ENCODE measurements at places on chromosomes 13 and 19.
A peak's percentile ranks its signal among the peaks of the same experiment; 100 is the strongest.

DNA sequence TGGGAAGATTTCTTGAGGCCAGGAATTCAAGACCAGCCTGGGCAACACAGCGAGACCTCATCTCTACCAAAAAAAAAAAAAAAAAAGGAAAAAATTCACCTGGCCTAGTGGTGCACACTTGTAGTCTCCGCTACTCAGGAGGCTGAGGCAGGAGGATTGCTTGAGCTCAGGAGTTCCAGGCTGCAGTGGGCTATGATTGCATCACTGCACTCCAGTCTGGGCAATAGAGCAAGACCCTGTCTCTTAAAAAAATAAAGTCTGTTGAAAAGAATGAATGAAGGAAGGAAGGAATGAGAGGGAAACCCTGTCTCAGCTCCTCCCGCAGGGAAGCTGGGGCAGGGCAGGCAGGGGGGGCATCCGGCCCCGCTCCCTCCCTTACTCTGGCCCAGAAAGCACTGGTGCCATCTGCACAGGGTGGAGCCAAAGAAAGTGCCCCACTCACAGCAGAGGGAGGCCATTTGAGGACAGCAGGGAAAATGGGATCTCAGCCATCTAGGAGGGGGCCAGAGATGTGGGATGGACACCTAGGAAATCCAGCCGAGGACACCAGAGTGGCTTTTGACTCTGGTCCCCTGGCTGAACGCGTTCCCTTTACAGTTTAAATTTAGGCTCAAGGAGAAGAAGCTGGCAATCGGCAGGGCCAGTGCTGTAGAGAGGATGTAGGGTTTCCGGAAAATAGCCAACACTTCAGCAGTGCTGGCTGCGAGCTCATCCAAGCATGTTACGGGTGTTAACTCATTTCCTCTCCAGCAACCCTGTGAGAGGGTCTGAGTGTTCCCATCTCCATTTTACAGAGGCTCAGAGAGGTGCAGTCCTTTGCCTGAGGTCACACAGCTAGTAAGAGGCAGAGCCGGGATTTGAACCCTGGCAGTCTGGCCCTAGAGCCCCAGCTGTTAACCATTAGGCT, 3.6 kb upstream of the HPN start:
- DNase-seq = no peak

GRCh38 chr19:17178291-17178690, 36.9 kb upstream of the USE1 start:
- no peak for DNase-seq

GRCh38 chr13:97079726-97080125, 85.5 kb upstream of the OXGR1 start:
- no peak for DNase-seq

DNA sequence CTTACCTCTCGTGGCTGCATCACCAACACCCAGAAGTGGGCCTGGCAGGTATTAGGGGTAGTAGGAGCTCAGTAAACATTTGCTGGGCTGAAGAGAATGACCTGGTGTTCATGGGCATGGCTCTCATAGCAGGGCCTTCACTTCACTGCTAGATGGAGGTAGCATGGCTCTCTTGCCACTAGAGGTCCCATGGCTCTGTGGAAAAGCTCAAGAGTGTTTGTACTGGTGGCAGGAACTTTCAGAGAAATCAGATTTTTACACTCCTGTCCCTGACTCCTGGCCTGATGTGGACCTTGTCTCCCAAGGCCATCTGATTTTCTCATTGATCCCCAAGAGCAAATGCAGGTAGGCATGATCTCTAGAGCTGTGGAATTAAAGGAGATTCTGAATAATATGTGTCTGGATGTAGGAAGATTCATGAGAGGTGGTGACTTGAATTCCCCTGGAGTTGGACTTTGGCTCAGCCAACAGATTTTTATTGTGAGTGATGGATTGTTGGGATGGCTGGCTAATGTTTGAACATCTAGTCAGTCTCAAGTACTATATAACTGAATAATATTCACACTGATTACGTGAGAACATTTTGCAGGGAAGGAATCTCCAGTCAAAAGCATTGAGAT, 5.7 kb downstream of the ZNF574 start:
- DNase-seq = no peak

DNA sequence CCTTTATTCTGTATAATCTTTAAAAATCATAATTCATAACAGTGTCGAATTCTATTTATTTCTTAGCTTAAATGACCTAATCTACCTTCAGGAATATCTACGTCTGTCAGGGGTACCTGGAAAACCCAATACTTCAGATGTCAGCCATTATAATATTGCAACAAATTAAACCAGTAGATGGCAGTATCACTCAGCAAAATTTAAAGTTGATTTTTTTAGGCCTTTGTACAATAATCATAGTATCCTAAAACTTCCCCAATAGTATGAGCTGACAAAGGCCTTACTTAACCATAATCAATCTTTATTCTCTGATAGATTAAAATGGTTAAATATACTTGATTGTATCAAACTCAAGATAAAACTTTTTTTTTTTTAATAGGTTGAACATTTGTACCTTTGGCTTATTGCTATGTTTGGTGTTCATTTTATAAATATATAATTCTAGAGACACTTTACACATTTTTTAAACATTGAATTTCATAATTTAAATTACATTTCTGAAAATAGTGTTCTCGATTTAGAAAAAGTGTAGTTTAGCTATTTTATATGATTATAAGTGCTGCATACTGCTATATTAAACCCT, 830.2 kb upstream of the SPRY2 start:
- peak; percentile 3 for DNase-seq

DNA sequence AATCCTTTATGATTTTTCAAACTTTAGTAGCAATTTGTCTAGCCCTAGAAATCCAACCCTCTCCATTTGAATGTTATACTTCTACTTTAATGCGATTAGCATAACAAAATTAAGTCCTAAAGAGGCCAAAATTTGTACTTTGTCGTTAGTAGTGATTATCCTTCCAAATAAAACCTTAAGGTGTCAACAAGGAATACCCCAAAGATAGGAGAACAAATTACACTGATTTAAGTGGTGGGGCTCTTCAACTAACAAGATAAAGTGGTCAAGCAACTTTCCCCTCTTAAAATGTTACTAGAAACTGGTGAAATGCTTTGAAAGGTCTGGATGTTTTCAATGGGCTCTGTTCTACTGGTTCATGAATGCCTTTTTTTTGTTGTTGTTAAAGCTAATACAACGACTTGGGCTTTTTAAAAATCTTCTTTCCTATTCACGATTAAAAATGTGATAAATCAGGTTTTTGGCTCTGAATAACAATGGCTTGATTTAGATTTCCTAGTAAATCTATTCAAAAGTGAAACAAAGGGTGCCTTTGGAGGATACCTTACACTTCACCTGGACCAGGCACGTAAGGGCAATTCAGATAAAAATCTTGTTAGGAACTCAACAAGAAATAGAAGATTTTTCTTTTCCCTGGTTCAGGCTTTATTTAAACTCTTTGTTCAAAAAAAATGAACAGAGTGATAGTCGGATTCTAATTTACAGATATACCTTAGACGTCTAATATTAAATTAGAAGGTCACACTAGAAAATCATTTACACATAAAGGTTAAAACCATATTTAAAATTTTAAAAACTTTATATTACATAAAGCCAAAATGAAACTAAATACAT, 3.1 kb downstream of the SOX21 start:
- no peak for DNase-seq

DNA sequence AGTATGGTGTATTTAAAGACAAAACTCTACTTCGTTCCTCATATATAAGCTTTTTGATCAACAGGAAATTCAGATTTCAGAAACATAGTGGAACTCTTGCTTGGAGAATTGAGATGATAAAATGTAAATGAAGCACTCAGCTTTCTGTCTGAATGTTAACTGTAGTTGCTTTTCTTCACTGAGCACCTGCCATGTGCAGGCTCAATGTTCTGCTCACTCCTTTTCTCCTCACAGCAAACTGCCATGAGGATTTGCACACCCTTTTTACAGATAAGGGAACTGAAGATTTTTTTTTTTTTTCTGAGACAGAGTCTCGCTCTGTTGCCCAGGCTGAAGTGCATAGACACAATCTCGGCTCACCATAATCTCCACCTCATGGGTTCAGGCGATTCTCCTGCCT, 28.0 kb upstream of the FOXO1 start:
- no peak for DNase-seq

- no peak for DNase-seq
Measured at GRCh38 chr19:34961775-34962686, 2.0 kb downstream of the ZNF792 start.

DNA sequence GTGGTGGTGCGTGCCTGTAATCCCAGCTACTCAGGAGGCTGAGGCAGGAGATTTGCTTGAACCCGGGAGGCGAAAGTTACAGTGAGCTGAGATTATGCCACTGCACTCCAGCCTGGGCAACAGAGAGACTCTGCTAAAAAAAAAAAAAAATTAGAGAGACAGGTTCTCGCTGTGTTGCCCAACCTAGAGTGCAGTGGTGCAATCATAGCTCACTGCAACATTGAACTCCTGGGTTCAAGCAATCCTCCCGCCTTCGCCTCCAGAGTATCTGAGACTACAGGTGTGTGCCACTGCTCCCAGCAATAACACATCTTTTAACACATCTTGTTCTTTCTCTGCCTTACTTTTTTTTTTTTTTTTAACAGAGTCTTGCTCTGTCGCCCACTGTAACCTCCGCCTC, 32.7 kb downstream of the CLEC17A start:
- DNase-seq = no peak

DNA sequence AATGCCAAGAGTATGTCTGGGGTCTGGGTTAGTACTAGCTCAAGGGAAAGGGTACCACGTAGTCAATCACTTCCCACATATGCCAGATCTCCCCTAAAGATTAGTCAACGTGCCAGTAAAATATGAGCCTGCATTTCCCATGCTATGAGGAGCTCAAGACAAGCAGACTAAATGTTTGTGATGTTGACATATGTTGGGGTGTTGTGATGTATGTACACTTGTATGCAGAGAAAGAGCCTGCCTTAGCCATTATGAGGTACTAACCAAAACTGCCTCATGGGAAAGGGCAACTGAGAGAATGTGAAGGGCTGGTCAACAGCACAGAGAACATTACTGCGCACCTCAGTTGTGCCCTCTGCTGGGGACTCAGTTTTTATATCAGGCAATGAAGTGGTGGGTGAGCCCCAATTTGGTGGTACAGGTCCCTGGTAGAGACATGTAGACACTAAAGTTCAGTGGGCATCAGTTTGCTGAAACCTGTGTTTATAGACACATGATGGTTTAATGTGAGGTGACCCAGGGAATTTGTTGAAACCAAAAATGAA, 287.0 kb downstream of the DCT start:
- peak; percentile 12 for DNase-seq

DNA sequence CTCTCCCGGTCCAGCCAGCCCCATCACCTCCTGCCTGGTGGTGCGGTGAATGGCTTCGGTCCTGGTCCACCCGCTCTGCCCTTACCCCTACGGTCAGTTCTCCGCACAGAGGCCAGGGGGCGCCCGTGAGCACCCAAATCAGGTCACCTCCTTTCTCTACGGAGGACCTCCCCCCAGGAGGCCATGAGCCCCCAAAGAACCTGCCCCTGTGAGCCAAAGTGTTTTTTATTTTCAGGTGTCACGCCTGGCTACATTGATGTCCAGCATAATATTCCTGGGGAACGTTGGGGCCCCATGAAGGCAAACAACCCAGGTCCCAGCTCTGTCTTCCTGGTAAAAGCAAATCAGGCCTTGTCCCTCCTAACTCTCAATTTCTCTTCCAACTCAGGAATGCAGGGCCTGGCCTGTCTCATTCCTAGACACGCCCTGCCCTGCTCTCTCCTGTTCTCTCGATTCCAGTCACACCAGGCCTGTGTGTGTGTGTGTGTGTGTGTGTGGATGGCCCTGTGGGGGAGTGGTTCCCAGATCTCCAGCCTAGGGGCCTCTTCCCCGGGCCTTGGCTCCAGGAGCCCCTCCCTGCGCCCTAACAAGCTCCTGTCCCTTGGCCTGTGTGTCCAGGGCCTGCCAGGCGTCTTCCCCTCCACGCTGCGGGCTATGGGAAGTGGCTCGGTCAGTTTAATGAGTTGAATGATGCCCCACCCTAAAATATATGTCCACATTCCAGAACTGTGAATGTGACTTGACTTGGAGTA, 9.7 kb upstream of the GIPC1 start:
- DNase-seq = peak; percentile 93

DNA sequence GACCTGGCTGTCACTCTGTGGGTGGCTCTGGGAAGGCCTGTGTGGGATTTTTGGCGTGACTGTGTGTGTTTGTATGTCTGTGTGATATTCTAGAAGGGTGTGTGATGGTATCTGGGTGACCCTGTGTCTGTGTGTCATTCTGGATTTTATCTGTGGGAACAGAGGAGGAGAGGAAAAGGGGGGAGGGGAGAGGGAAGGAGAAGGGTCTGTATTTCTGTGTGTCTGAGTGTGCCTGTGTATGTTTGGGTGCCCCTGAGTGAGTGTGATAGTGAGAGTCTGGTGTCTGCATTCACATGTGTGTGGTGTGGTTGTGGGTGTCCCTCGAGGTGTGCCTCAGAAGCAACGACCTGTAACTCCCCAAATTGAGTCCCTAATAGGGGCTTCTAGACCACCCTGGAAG, 8.1 kb upstream of the NFIX start:
- DNase-seq = no peak

DNA sequence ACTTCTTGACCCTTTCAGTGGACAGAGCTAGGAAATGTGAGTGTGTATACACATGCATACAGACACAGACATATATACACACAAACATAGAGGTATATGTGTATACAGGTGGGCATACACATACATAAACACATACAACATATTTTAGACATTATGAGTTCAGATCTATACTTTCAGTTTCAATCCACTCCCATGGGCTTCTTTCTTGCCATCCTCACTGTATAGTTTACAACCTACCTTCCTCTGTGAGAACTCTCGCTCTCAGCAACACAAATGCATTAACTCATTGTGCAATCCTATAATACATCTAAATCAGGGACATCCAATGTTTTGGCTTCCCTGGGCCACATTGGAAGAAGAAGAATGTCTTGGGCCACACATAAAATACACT, 21.2 kb upstream of the SCEL start:
- no peak for DNase-seq

DNA sequence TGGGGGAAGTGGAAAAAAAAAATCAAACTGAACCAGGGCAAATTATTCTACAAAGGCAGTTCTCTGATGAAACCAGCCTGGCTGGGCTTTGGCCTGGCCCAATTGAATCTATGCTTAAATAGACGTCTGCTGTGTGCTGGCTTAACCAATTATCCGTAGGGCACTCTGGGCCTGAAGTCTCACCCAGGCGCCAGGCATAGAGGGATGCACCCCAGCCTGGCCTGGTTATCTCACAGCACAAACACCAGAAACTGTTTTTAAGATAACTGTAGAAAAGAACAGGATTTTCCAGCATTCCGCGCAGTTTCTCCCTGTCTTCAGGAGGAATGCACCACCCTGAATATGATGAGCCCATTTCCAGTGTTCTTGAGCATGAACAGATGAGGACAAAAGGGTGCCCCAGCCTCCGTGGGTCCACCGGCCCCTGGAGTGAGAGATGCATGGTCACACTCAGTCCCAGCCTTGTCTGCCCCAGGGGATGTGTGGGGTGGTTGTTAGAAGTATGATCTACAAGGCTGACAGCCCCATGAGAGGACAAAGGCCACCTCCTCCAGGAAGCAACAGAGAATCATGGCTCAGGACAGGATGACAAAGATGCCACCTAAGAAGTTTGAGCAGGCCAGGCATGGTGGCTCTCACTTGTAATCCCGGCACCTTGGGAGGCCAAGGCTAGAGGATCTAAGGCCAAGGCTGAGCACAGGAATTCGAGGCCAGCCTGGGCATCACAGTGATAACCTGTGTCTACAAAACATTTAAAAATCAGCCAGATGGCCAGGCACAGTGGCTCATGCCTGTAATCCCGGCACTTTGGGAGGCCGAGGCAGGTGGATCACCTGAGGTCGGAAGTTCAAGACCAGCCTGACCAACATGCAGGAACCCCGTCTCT, 50.2 kb downstream of the PEPD start:
- DNase-seq = no peak
